ENCODE measurements at places on chromosomes 13 and 19.
A peak's percentile ranks its signal among the peaks of the same experiment; 100 is the strongest.

DNA sequence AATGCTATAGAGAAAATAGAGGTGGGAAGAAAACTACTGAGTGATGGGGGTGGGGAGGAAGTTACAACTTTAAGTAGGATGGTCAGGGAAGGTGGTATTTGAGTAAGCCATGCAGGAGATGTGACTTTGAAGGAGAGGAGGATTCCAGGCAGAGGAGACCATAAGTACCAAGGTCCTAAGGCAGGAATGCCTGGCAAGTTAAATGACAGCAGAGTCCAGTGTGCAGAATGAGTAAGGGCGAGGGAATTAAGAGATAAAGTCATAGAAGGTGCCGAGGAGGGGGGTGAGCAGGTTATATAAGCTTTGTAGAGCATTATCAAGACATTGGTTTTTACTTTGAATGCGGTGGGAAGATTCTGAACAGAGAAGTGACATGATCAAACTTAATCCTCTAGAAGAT is 43.2 kb upstream of the WDFY2 start:
- no peak for DNase-seq

DNA sequence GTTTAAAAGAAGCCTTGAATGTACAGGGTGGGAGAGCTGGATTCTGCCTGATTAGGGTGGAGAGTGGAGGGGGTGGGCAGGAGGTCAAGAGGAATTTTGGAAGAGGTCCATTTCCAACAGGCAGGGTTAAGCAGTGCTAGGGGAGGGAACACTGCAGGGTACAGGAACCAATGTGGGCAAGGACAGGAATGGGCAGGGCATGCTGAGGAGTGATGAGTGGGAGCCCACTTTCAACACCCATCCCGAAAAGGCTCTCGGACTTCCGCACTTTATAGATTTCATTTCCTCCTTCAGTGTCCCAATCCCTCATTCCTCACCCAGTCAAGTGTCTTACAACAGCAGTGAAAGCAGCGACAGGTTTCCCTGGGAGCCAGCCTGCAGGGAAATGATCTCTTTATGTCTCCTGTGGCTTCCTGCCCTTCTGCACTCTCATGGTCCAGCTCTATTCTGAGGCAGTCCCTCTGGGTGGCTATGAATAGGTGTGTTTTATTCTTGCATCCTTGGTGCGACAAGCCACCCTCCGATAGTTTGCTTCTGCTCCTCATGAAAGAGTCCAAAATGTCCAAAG is 50.5 kb upstream of the ZNF507 start:
- DNase-seq = no peak

DNA sequence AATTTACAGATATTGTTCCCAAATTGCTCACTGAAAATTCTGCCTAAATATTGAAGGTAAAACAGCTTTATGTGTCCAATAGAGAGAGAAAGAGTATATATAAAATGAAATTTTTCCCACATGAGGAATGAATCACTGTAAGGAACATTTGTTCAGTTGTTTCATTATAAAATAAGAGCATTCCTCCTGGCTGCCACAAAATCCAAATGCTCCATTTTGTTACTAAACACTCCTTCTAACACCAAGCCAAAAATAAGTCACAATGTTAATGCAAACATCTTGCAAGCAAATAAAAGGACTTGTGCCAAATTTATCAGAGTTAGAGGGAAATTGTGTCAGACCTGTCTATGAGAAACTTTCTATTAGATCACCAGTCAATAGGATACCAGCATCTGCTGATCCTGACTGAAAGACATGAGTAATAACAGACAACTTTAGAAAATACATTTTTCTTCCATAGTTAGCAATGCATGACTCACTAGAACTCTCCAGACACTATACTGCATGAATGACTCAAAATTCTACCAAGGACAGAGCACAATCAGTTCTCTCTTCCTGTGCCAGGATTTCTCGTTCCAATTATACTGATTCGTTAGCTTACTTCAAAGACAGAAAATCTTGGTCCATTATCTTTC is 83.5 kb upstream of the FNDC3A start:
- no peak for DNase-seq

GRCh38 chr19:49579947-49580263 is 451 bp downstream of the NOSIP start:
- no peak for DNase-seq

- DNase-seq = no peak
Observed at GRCh38 chr19:1116726-1117581, 13.2 kb downstream of the GPX4 start.

GRCh38 chr19:5397804-5398692 is 57.2 kb upstream of the ZNRF4 start:
- no peak for DNase-seq

DNA sequence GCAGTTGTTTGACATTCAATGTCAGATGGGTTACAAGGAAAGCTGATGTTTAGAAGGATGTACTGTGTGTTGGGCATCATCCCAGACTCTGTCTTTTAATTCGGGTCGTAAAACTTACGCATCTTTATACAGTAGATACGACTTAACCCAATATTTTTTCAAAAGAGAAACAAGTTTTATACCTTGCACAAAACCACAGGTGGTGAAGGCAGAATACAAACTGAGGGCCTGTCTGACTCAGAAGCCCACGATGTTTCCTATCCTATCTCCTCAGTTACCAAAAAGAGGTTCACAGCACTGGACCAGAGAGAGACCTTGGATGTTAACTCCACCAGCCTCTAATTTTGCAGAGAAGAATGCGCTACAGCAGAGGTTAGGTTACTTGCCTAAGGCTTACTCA is 477.0 kb downstream of the FOXO1 start:
- DNase-seq = no peak

- DNase-seq = no peak
Observed at GRCh38 chr13:92510416-92510815, 716.2 kb upstream of the GPC6 start.

GRCh38 chr19:40270362-40271089 is 14.6 kb downstream of the AKT2 start:
- no peak for DNase-seq

DNA sequence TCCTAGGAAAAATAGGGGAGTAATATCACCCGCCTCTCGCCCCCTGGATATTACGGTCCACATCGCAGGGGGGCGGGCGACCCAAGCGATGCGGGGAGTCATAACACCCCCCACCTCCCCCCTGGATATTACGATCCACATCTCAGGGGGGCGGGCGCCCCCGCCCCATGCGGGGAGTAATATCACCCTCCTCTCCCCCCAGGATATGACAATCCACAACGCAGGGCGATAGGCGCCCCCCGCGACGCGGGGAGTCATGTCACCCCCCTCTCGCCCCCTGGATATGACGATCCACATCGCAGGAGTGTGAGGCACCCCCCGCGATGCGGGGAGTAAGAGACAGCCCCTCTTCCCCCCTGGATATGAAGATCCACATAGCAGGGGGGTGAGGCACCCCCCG is 684.4 kb upstream of the PCDH9 start:
- DNase-seq = no peak

GRCh38 chr19:36003284-36003683 is 5.3 kb downstream of the SYNE4 start:
- no peak for DNase-seq

DNA sequence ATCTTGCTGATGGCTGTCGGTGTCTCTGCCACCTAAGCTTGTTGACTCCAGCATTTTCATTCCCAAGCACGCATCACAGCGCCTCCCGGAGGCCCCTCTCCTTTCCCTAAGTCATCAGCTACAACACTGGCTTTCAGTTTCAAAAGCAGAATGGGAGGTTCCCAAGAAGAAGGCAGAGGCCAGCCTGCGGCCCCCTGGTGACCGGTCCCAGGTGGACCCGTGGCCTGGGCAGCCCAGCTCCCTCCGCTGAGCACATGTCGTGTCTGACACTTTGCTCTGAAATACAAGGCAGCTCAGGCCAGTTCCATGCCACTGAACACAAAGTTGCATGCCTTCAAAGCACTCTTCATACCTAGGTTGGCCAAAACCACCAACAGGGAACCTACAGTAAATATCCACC is 8.5 kb downstream of the MLLT1 start:
- DNase-seq = no peak

GRCh38 chr19:12801466-12802266 is at the start of the genes PRDX2 and THSD8:
Gene PRDX2, minus strand, starts transcription at chr19:12801800. Its CDS starts 539 bp downstream, at chr19:12801261.
Gene THSD8, plus strand, starts transcription at chr19:12802069. Its CDS starts 3 bp downstream, at chr19:12802072.
- no peak for DNase-seq

GRCh38 chr13:63337921-63338320 is 1922.3 kb upstream of the PCDH20 start:
- DNase-seq = no peak

DNA sequence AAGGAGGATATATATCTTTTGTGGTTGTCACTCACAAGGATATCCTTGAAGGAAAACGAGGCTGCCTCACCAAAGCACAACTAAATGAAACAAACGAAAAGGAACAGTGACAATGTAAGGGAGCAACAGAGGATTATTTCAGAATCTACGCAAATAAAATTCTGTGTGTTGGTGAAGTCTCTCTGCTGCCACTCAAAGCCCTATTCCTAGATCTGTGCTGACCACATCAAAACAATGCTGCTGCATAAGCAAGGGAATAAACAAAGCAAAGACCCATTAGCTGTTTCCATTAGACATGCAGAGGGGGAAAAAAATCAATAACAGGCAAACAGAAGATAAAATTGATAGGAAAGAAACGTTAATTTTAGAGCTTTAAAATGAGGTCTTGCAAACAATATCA is 204.4 kb downstream of the MZT1 start:
- DNase-seq = no peak

DNA sequence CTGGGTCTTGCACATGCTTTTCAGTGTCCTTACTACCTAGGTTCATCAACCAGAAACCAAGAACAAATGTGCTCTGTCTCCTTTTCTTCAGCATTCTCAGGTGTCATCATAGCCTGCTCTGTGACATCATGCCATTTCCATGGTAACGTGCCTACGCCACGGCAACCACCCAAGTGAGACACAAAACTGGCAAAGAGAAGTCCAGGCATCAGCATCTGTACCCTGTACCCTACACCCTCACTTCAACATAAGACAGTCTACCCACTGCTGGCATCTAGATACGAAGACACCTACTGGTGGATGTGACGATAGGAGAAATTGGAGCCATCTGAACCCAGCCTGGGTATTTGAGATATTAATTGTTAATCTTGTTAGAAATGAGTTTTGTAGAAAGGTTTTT is 13.3 kb downstream of the ZC3H4 start:
- no peak for DNase-seq

DNA sequence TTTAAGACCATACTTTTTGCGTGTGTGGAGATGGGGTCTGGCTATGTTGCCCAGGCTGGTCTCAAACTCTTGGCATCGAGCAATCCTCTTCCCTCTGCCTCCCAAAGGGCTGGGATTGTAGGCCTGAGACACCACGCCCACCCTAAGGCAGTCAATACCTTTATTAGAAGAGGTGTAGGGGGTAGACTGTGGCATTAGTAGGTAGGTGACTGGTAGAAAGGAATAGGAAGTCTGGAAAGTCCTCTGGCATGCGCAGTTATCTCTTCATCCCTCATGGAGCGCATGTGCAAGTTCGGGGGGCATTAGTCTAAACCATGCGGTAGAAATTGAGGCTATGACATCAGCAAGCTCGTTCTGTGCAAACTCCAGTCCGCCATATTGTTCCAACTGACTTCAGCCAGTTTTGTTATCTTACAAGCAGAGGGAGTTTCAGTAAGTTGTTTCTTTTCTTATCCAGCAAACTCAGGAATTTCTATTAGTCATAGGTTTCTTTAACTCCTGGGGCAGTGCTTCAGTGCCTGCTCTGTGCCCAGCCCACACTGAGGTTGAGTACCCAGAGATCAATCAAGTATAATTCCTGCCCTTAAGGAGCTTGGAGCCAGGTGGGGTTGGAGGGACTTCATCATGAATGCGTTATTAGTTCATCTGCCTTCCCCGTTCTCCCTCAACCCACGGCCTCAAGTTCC is 7.3 kb upstream of the RANBP3 start:
- peak; percentile 32 for DNase-seq

DNA sequence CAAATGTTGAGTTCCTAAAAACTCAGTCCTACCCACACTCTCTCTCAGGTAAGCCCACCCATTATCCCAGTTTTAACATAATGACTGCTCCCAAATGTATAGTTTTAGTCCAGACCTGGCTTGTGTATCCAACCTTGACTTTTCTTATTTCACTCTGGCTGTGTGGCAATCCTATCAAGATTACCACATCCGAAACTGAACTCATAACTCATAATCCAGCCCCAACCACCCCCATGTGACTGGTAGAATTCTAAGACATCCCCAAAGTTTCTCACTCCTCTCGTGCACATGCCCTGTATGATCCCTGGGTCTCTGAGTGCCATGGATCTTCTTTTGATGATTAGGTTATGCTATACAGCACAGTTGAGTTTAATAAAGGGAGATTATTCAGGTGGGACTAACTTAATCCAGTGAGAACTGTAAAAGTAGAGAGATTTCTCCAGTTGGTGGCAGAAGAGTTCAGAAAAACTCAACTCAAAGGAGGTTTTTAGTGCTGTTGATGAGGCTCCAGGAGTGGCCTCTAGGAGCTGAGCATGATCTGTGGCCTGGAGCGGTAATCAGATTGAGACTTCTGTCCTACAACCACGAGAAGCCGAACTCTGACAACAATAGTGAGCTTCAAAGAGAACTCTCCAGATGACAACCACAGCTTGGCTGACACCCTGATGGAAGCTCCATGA is 413.4 kb downstream of the ZNF536 start:
- no peak for DNase-seq

DNA sequence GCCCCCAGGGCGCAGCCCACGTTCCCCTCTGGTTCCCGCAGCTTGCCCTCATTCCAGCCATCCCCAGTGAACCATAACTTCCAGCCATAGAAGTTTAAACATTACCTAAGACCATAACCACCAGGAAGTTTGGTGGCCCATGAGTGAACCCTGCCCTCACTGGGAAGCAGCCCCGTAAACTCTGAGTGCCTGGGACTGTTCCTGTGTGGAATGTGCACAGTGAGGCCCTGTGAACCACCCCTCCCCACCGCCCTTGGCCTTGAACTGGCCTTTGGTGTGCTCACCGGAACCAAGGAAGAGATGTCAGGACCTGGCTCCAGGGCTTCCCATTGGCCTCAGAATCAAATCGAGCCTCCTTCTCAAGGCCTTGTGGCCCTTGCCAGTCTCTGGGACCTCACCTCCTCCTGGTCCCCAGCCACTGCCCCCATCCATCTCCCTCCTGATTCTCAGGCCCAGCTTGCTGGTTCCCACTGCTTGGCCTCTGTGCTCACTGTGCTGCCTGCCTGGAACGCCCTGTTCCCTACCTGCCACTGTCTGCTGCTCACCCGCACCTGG is 46.5 kb downstream of the DNM2 start:
- no peak for DNase-seq

All from AG09309 (cell line).